ENCODE measurements at places on chromosomes 1 and 21.

- no peak for DNase-seq
Measured at GRCh38 chr1:86503406-86504136, 34.8 kb downstream of the CLCA1 start.

DNA sequence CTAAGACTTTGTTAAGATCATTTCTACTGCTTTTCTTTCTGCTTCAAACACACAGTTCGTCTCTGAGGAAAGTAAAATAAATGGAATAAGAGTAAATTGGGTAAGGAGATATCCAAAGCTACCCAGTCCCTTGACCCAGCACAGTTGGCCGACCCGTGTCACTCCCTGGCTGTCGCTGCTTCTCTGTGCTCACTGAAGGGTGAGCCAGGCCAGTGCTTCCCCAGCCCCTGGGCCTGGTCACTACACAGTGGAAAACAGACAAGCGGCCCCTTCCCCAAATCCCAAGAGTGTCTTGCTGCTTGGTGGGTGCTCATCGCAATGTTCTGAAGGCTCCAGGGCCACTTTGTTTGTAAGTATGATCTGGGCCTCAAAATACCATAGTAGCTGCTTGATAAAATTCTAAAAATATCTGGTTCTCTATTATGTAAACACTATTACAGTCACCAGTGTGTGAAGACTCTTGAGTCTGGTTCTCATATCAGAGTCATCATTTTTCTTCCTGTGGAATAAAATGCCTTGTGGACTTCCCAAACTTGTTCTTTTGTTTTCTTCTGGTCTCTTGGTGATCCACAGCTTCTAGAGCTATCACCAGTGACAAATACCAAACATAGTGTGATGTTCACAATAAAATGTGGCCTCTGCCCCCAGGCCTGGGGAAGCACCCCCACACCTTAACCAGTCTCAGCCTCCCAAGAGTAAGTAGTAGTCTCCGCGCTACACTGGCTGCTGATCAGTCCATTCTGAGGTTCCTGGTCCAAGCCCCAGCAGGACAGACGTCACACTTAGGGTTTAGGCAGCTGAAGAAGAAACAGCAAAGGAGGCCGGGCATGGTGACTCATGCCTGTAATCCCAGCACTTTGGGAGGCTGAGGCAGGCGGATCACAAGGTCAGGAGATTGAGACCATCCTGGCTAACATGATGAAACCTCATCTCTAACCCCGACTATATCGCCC lies 106.2 kb downstream of the DHRS3 start:
- DNase-seq: no peak

DNA sequence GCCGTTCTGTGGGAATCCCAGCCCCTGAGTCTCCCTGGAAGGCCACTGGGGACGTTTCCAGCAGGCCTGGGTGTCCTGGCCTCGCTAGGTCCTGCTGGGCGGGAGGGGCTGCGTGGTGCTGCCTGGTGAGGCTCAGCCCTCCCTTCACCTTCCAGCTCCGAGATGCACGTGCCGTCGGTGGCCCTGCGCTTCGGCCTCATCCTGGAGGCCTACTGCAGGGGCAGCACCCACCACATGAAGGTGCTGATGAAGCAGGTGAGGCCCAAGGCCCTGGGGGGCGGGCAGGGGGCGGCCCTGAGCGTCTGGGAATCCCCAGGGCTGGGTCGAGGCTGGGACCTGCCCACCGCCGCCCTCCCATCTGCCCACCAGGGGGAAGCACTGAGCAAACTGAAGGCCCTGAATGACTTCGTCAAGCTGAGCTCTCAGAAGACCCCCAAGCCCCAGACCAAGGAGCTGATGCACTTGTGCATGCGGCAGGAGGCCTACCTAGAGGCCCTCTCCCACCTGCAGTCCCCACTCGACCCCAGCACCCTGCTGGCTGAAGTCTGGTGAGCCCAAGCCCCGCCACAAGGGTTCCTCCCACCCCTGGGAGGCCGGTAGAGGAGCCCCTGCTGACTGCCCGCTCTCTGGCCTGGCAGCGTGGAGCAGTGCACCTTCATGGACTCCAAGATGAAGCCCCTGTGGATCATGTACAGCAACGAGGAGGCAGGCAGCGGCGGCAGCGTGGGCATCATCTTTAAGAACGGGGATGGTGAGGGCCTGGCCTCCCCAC lies 70.3 kb downstream of the PIK3CD start:
- DNase-seq: no peak

DNA sequence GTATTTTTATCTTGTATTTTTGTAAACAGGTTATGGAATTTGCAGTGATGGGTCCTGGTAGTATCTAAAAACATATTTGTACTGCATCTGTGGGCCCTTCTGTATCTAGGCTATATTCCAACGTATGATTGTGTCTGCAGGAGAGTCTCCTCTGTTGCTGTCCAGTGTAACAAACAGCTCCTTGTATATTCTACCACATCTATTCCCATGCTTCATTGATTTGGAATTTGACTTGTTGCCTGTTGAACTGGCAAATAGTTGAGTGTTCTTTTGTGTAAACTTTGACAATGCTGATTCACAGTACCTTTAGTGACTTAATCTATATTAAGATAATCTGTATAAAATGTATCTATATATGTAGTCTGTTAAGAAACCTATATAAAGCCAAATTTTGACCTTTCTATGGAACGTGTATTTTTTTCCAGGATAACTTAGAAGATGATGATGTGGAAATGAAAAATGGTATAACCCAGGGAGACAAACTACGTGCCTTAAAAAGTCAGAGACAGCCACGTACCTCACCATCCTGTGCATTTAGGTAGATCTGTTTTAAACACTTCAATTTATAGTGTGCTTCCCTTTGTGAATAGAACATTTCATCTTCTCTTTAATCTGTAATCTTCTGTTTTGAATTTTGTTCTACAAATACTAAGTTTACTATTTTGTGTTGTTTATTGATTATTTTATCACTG lies 43.4 kb upstream of the GPR88 start:
- DNase-seq: peak; percentile 15

- no peak for DNase-seq
Measured at GRCh38 chr21:41800425-41801320, 33.8 kb upstream of the RIPK4 start.

DNA sequence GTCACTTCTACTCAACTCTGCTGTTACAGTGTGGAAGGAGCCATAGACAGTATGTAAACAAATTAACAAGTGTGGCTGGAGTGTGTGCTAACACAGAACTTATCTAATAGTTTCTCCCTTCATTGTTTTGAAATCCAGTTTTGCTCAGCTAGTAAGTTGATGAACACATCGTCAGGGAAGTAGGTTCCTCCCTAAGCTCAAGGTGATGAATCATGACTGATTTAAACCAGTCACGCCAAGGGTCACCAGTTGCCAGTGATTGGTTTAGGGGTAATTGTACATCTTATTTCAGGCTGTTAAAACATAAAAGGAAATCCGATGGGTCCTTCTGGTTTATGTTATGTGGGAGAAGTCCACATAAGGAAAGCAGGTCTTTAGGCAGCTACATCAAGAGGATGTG lies 97.0 kb upstream of the CHODL start:
- peak; percentile 5 for DNase-seq

- no peak for DNase-seq
Measured at GRCh38 chr1:25649505-25650288, 33.1 kb downstream of the MAN1C1 start.

DNA sequence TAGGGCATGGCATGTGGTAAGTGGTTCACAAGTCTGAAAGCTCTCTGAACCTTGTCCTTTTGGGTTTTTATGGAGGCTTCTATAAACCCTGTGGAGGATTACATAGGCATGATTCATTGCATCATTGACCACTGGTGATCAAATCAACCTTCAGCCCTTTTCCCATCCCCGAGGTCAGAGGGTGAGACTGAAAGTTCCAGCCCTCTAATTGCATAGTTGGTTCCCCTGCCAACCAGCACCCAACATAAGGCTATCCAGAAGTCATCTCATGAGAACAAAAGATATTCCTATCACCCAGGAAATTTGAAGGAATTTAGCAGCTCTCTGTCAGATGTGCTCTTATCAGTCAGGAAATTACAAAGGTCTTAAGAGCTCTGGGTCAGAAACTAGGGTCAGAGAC lies 89.5 kb upstream of the ARTN start:
- no peak for DNase-seq

DNA sequence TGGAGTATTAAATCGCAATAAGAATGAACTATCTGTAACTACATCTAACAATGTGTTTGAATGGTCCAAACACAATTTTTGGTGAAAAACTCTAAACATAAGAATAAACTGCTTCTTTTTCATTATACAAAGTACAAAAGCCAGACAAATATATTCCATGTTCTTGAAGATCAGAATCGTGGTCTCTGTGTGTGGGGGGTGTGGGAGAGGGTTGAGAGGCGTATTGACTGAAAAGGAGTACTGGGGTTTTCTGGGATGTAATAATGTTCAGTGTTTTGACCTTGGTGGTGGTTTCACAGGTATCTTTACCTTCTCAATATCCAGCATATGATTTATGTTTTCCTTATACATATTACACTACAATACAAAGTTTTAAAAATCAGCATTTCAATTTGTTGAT lies 764 bp upstream of the CFH start:
- no peak for DNase-seq

- peak; percentile 66 for DNase-seq
Measured at GRCh38 chr1:9004700-9005394, 21.4 kb downstream of the SLC2A7 start.

GRCh38 chr21:34606621-34607020 lies 8.3 kb downstream of the RCAN1 start:
- DNase-seq: no peak

DNA sequence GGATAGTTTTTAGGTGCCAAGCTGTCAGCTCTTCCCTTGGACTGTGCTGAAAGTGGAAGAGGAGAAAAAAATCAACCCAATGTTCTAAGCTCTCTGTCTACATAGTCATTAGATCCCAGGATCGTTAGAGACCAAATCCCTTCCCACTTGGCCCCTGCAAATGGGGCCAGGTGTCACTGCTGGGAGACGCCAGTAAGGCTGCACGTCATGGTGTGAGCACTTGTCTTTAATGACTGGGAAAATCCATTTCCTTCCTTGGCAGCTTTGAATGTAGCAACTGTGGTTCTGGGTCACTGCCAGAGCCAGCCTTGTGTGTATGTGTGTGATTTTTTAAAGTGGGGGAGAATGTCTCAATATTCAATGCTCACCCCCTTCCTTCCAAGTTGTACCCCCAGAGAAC lies 59.9 kb downstream of the MAN1C1 start:
- DNase-seq: no peak

- peak; percentile 97 for DNase-seq
Measured at GRCh38 chr21:27571706-27572105, 604.8 kb upstream of the ADAMTS5 start.

DNA sequence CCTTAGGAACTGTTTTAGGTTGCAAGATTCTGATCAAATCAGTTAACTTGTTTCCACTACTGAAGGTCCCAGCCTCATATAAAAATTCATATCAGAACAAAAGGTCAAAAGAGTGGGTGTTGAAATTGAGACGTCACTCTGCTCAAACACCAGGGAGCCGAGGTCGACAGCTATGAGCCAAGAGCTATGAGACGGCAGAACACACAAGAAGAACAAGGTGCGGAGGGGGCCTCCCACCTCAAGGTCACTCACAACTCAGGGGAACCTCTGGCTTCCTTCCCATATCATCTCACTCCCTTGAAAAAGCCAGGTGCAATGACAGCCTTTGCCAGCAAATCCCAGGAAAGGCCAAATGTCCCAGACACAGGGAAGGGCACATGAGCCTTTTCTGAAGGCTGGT lies 749 bp downstream of the SEC16B start:
- DNase-seq: no peak

Measured in bronchial epithelial cell (primary cell).